ENCODE measurements at places on chromosomes 3 and 15.

GRCh38 chr3:20511863-20512505 lies 326.0 kb upstream of the SGO1 start:
- no peak for DNase-seq

- no peak for DNase-seq
Measured at GRCh38 chr3:169390271-169390670, 273.2 kb downstream of the MECOM start.

GRCh38 chr3:170154569-170155143 lies 26.9 kb downstream of the PHC3 start:
- DNase-seq, result no peak

- DNase-seq, result no peak
Measured at GRCh38 chr15:27705056-27705455, 394.1 kb downstream of the OCA2 start.

GRCh38 chr3:46866720-46867549 lies 3.7 kb upstream of the MYL3 start:
- peak; percentile 82 for DNase-seq

DNA sequence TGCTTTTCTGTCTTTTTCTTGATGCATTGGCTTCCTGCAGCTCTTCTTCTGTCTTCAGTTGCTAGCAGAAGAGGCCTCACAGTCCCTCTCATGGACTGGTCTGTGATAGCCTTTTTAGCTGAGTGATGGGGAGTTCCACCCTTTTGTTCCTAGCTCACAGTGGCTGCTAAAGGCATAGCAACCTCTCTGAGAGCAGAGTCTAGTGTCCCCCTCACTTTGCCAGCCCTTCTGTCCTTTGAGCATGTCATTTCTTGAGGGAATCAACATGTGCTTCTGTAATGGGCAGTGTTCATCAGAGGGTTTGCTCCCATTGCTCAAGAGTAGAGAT lies 44.4 kb downstream of the GAP43 start:
- no peak for DNase-seq
